ENCODE measurements at places on chromosomes 1 and 21.
A peak's percentile ranks its signal among the peaks of the same experiment; 100 is the strongest.

GRCh38 chr1:26358411-26359384 is 4.8 kb upstream of the CRYBG2 start:
- DNase-seq, result no peak

DNA sequence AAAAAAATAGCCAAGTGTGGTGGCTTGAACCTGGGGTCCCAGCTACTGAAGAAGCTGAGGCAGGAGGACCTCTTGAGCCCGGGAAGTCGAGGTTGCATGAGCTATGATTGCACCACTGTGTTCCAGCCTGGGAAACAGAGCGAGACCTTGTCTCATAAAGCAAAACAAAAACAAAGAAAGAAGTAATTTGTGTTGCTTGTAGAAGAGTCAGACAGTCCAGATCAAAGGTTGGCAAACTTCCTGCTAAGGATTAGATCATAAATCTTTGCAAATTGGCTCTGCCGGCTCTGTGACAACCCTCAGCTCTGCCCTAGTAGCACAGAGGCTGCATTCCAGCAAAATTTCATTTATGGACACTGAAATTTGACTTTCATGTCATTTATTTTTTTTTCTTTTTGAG is 19.0 kb upstream of the MFN2 start:
- no peak for DNase-seq

DNA sequence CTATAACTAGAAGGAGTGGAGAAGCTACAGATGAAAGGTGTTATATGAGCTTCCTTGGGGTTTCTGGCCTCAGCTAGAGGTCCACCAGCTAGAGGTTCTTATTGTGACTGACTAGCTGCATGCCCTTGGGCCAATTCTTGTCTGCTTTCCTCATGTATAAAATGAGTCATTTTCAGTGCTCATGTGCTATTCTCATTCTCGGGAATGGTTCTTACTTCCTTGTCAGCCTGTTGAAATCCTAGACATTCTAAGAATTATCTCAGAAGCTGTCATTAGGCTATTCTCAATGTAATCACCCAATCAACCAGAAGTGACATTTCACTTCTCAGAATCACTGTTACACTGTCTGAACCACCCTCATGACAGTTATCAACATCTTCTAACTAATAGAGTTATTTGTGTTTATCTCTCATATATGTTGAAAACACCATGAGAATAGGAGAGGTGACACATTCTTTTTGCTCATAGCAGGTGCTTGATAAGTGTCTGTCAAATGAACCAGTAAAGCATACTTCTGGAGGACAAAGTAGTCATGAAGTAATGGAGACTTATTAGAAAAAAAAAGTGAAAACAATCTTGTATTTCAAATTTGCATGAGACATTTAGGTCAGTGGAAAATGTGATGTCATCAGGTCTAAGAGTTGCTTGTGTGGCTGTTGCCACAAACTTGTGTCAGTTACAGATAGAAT is 122.8 kb upstream of the IVNS1ABP start:
- DNase-seq, result no peak

DNA sequence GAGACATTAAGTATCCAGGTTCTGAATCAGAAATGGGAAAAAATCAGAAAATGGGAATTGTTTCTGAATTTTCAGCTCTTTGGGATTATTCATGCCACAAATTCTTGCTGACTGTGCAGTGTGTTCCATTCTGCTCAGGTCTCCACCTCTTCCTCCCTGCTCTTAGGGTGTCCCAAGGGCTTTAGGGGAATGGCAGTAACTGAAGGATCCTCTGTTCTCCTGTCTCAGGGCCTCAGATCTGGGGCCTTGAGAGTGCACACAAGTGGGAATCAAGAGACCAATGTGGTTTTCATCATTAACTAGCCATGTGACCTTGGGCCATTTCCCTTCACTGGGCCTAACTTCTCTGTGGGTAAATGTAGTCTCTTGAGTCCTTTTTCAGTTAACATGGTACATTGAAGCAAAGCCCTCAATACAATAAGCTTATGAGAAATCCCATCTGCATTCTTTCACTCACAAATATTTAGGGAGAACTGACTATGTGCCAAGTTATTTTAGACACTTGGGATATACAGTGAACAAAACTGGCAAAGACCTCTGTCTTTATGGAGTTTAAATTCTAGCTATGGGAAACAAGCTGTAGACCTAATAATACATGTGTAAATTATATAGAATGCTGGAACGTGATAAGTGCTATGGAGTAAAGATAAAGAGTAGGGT is 75.7 kb upstream of the SPATA6 start:
- DNase-seq, result no peak

- DNase-seq, result no peak
These were observed 357.7 kb downstream of the TTLL7 start for GRCh38 chr1:83641206-83641658.

DNA sequence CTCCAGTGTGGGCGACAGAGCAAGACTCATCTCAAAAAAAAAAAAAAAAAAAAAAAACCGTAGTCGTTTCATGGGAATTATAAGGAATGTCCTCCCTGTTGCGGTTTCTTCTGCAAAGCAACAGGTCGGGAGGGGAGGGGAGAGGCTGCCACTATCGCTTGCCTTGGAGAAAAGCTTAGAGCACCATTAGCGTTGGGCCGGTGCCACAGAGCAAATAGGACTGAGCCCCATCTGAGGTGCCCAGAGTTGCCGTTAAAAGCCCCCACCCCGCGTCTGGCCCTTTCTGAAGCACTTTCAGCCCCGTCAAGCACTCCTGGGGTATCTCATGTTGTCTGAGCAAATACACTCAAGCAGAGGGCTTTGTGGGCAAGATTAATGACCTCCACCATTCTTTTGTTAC is 2.2 kb downstream of the RIPPLY3 start:
- peak; percentile 12 for DNase-seq

DNA sequence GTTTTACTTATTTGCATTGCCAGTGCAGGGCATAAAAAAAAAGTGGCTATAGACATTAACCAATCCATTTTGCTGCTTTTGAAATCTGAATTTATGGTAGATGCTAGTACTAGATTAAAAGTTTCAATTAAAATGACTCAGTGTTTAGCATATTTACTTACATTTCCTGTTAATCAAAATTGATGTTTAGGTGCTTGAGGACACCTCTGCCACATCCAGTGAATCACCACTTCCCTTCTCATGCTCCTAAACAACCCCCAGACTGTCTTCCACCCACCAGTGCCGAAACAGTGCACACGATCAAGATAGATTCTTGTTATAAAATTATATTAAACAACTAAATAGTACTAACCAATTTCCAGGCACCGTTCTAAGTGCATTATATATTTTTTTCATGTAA is 32.7 kb downstream of the HSD17B7 start:
- no peak for DNase-seq

- DNase-seq, result no peak
These were observed 29.8 kb upstream of the CFAP298 start for GRCh38 chr21:32641710-32642698.

- DNase-seq, result no peak
These were observed 535.4 kb downstream of the SMYD3 start for GRCh38 chr1:245971711-245972085.

- DNase-seq, result no peak
These were observed 3.8 kb downstream of the CCN1 start for GRCh38 chr1:85584264-85584781.

GRCh38 chr1:192251735-192252134 is 65.1 kb upstream of the RGS21 start:
- DNase-seq, result no peak

- no peak for DNase-seq
These were observed 92.7 kb downstream of the PLD5 start for GRCh38 chr1:242431786-242432185.

GRCh38 chr1:219555806-219556205 is 57.1 kb downstream of the ZC3H11B start:
- DNase-seq, result no peak

DNA sequence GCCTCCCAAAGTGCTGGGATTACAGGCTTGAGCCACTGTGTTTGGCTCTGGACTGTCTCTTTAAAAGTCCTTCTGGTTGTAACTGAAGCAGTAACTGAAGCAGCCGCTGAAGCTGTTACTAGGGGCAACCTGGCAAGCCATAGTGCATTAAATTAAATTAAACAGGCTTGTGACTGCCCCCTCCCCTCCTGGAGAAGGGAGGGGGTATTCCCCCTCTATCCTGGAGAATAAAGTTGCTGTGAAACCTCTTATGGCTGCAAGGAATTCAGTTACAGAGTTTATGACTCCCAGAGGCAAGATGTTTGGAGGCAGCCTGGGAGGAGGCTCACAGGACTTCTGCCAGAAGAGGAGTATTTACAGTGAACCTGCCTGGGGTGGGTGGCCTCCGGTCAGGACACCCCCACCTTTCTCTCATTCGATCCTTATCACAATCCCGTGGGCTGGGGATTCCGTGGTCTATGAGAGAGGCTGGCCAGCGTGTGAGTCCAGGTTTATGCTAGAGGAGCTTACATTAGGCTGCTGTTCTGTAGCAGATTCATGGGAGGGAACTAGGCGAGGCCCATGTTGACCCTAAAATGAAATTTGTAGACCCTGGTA is 8.3 kb downstream of the TTC22 start:
- no peak for DNase-seq

GRCh38 chr1:92831368-92831761 is 475 bp upstream of the RPL5 start:
- no peak for DNase-seq

DNA sequence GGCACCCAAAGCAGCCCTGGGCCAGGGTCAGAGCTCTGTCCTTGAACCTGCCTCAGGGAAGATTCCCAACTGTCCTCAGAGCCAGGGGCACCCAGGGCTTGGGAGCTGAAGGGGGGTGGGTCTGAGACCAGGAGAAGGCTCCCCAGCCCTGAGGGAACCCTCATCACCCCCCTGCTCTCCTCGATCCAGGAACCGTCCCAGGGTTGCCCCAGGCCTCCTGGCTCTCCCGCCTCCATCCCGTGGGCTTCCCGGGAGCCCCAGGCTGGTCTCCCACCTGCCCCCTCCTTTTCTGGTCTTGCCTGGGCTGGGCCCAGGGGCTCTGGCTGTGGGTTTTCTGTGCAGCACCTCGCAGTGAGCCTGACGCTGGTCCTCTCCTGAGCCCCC is 6.7 kb upstream of the SAMD11 start:
- no peak for DNase-seq

- no peak for DNase-seq
These were observed 16.7 kb upstream of the PLEKHA6 start for GRCh38 chr1:204376465-204376864.

DNA sequence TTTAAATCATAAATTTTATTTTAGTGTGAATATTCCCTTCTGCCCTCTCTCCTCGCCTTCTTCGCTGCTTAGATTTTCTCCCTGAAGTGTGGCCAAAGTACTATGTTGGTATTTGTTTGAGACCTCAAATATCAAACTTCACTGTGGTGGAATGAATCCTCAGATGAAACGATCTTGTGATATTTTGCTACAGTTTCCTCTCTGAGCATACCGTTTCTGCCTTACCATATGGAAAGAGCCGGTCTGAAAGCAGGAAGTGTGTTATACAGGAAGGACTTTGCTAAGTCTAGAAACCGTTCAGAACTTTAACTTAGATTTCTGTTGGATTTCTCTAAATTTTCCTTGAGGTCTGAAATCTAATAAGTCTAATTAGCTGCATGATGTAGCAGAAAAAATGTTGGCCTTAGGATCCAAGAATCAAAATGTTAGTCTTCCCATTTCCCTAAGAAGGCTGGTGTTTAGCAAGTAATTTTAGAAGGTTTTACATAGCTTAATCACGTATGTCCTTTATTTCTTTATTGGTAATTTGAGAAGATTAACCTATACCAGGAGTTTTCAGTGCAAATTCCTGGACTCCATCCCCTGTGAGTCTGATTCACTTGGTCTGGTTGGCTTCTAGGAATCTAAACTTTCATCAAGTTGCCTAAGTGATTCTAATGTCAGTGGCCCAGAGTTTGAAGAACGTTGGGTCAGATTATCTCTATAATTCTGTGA is 30.7 kb downstream of the SDCCAG8 start:
- DNase-seq, result no peak

DNA sequence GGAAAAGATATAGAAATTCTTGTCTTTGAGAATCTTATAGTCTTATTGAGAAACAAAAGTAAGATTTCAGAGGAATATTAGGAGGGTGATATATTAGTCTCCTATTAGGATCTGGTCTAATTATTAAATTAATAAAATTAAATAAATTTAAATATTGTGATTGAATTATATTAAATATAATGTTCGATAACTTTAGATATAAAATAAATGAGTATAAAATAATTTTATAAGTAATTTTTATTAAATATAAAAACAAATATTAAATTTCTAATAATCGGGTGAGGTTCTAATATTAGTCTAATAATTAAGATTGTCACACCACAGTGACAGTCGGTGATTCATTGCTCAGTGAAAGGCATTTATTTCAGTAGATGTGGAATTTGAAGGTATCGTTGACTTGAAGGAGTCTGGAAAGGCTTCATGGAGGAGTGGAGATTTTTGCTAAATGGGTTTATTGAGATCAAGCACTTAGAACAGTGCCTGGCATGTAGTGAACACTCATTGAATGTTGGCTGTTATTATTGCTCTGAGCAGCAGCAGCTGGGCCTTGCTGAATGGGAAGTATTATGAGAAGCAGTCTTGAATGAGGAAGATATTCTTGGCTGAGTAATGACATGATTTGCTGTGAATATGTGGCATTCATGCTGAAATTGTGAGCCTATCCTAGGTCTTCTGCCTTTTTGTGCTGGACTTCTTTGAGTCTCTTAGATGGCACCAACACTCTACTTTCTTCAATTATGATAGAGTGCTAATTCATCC is 74.6 kb downstream of the USP25 start:
- no peak for DNase-seq

DNA sequence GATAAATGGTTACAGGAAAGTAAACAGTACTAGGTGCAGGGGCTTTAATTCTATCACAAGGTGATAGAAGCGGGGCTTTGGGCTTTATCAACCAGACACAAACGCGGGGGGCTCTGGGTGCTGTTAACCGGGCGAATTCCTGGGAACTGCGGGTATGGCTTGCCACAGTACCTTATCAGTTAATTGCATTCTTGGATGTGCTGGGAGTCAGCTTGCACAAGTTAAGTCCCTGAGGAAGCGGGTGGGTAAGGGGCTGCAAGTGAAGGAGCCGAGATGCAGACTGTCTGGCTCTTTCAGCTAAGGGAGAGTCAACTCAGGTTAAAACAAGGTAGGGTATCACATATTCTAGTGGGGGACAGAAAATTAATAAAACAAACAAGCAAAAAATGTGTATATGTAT is 661 bp downstream of the GBP4 start:
- DNase-seq, result no peak

GRCh38 chr1:207935166-207935583 is 24.2 kb upstream of the CD34 start:
- no peak for DNase-seq

DNA sequence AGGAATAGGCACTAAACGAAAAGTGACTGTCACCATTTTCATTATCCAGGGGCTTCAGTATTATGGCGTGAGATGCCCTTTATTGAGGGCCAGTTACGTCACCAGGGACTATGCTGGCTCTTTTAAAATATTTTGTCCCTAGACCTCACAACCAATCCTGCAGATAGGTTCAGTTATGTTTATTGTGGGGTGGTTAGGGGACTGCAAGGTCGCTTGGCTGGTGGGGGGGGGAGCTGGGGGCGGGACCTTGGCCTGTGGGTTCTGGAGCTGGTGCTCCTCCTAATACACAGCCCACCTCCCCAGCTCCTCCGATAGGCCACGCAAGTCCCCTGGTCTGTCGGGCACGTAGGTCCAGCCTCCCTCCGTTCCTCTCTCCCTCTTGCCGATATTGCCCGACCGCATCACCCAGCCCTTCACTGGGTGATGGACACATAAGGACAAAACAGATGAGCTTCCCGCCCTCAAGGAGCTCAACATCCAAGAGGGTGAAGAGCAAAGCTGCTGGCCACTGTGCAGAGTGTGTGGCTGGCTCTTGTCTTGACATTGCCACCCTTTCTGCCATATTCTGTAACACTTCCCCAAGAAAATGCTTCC is 271.8 kb downstream of the MATN1 start:
- no peak for DNase-seq

Measured in NCI-H2227 treated with DMSO at 0.1 percent for 48 hours (cell line).